ENCODE measurements at places on chromosomes 16 and 17.

GRCh38 chr17:82882715-82883418 lies 43.0 kb upstream of the ZNF750 start:
- DNase-seq, result no peak

- no peak for DNase-seq
Measured at GRCh38 chr17:63452962-63453551, 7.0 kb upstream of the CYB561 start.

GRCh38 chr16:84356591-84357116 lies 11.7 kb upstream of the ATP2C2 start:
- no peak for DNase-seq

DNA sequence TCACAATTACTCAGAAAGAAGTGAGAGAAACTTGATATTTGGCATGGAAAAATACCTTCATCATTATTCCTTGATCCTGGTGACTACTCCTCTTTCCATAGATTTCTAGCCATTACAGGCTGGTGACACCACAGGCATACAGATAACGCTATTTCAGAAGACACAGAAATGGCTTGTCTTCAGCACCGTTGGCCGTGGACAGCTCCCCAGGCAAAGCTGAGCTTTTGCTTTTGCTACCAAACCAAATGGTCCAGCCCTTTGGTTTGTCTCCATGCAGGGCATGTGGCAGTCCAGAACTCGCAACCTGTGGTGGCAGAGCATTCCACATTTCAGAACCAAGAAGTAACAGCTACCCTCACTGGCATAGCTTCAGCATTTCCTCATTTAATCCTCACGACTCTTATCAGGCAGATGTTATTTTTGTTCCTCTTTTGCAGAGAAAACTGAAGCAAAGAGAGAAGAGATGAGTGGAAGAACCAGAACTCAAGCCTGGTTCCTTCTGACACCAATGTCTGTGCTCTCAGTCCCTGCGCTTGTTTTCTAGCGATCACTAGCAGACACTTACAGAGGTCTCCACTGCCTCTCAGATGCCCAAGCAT lies 55.5 kb downstream of the HS3ST4 start:
- no peak for DNase-seq

GRCh38 chr17:49926886-49927285 lies 42.1 kb upstream of the DLX4 start:
- peak; percentile 3 for DNase-seq

GRCh38 chr17:70137451-70138230 lies 31.7 kb upstream of the KCNJ2 start:
- DNase-seq, result peak; percentile 88

DNA sequence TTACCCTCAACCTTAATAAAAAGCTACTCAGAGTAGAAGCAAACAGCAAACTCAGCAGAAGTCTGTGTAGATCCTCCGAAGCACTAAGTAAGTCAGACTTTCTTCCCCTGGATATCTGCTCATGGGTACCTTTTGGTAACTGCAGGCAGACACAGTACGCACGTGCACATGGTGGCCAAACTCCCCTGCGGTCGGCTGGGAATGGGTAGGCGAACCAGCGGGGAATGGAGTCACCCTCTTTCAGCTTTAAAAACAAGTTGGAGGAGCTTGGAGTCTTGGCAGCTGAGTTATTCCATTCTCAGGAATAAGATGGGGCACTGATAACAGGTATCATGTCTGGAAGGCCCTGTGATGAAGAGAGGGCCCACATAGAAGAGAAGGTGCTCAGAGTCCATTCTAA lies 16.3 kb downstream of the CYB561 start:
- no peak for DNase-seq

DNA sequence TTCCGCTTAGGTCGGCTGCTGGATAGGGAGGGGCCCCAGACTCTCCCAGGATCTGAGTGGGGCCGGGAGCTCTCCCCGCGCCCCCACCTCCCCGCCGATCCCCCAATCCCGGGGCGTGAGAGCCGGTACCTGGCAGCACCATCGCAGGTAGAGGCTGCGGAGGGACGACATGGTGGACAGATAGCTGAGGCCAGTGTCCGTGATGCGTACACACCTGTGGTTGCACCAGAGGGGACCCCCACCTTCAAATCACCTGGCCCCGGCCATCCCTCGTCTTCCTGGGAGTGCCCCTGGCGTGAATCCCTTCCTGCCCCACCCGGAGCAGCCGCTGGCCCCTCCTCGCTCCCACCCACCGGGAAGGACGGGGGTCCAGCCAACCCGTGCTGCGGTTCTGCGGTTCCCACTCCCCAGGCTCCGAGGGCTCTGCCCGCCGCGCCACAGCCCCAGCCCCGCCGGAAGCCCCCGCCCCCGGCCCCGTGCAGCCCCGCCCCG lies 4.7 kb upstream of the WDR24 start:
- no peak for DNase-seq

DNA sequence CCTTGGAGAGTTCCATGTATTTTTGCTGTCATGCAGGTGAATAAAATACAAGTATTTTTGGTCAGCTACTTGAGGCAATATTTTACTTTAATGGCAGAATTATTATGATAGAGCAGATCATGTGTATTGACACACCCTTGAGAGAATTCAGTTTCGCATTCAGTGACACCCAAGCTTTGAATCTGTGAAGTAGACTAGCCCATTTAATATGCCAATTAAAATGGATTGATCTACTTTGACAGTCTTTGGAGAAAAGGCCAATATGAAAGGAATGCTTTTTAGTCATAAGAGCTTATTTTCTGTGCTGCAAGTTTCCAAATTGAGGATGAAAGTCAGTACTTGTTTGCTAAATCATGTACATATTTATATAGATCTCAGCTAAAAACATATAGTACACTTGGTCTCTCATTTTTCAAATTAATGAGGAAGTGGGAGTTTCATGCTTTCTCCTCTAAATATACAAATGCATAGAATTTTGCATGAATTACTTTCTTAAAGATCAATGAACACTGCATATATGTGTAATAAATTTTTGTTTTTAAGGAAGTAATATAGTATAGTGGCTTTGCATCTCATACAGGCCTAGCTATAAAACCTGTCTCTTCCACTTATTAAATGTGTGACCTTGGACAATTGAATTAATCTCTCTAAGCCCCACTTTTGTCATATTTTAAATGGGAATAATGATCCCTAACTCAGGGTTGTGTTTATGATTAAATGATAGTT lies 161.5 kb downstream of the PHKB start:
- no peak for DNase-seq

DNA sequence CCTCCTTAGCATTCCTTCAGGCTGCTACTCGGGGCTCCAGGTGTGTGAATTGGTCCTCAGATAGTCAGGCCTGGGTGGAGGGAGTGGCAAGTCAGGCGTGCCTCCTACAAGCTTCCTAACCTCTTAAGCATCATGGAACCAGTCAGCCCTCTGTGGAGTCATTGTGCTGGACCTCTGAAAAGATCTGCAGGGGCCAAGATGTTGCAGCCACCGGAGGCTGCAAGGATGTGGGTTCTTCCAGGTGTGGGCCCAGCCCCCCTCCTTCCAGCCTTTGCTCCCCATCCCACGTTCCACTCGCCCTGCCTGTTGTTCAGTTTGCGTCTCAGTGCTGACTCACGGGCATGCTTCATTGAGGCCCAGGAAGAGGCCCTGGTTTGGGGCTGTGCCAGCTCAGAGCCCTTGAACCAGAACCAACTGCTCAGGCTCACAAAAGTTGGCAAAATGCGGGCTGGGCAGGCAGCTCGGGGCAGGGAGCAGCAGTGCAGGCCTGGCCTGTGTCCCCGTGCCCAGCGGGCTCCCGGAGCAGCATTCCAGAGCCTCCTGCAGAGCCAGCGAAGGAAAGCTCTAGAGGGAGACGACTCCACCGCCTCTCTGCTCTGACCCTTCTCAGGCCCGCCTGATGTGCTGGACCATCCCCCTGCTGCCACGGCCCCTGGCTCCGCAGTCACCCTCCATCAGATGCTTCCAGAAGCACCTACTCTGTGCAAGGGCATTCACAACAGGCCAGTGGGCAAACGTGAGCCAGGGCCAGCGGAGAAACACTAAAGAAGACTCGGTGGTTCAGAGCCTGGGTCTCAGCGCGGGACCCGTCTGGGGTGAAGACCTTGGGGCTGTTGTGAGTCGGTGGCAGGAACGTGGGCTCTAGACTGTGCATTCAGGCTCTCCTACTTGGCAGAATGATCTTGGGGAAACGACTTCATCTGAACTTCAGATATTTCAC lies 7.5 kb downstream of the LDHD start:
- peak; percentile 72 for DNase-seq

GRCh38 chr17:82985973-82986372 lies 93.4 kb upstream of the METRNL start:
- DNase-seq, result no peak

DNA sequence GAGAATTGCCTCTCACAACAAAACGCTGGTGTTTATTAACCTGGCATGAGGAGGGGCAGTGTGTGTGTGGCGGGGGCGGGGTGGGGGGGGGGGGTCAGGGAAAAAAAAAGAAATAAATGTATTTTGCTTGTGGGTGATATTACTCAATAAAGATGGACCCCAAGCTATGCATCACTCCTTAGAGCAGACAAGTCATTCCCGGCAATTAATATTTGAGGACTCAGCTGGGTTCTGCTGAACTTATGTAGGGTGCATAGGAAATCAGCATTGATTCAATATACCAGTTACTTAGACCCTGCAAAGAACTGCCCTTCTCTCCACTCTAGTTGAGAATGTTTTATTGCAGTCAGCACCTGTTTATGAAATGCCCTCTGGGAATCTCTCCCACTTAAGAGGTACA lies 206.2 kb upstream of the MAF start:
- no peak for DNase-seq

DNA sequence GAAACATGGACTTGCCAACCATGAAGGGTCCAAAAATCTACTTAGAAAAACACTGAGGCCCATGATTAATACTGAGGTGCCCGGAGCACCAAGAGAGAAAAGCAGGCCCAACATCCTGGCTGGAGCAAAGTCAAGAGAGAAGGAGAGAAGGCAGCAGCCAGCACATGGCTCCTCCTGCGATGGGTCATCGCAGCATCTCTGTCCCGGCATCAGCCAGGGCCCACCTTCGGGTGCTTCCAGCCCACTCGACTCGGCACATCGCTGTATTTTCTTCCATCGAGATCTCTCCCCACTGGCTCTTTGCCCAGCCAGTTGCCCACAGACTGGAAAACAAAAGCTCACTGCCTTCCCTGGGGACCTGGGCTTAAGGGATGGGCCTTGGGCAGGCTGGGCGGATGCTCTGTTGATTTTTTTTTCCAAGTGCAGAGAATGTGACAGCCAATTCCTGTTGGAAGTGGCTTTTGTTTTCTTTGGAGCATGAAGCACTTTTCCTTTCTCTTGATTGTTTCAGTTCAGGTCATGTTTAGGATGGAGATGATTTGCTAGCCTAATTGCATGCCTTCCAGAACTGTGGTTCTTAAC lies 58.1 kb downstream of the CYB5B start:
- peak; percentile 66 for DNase-seq

- no peak for DNase-seq
Measured at GRCh38 chr16:30482366-30482765, 9.8 kb downstream of the ITGAL start.

- DNase-seq, result no peak
Measured at GRCh38 chr17:77206158-77206956, 65.6 kb downstream of the SEC14L1 start.

DNA sequence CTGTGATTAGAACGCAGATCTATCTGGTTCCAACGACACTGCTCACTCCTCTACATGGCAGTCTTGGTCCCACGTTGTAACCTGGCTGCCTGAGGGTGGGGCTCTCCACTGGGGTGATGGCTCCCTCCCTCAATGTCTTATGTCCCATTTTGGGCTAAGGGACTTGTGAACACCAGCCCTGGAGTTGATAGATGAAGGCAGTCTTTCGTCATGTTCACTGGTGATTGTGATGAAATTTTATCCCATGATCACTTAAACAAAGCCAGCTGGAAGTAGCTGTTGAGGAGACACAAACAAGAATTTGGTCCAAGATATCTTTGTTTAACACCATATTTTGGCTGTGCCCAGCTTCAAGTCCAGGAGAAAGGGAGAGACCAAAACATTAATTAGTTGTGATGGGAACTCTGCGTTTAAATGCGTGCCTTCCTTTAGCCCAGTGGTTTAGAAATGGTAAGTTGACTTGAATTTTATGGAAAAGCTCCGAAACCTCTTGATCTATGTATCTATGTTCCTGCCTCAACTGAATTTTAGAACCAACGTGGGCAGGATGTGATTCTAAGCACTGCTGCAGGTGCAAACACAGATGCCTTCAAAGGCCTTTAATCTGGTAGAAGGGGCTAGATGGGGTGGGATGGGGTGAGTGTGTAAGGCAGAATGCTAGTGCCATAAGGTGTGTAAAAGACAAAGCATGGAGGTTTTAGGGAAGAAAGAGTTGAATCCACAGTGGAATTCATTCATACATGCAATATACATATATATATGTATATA lies 186.8 kb upstream of the IRX3 start:
- peak; percentile 10 for DNase-seq

DNA sequence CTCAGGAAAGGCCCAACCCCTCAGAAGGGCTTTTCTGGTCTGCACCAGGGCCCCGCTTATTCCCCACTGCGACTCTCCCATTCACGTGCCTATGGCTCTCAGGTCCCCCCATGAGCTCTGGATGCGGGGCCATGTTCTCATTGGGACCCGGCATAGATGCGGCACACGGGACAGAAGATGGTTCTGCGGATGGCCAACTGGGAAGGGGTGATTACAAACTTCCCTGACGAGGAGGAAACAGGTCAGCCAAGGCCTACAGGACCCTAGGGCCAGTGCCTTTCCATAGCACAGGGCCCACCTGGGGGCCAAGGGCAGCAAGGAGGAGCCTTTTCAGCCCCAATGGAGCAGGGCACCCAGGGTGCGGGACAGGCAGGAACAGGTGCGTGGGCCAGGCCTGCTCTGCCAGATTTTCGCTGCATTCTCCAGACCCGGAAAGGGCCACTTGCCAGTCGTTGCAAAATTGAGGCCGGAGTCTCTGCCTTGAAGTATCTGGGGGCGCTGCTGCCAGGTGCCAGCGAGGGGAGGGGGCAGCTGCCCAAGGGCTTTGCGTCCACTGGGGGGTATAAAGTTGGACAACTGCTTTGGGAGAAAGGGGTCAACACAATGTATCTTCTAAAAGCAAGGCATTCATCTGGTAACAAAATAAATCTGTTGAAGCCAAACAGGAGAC lies 20.5 kb downstream of the SLC7A5 start:
- DNase-seq, result no peak

GRCh38 chr17:19305256-19305655 lies 57.3 kb downstream of the B9D1 start:
- no peak for DNase-seq

GRCh38 chr17:27721797-27722196 lies 78.5 kb downstream of the NOS2 start:
- DNase-seq, result no peak

GRCh38 chr17:78667741-78668640 lies 90.8 kb upstream of the DNAH17 start:
- no peak for DNase-seq

GRCh38 chr16:51569203-51569931 lies 418.3 kb upstream of the SALL1 start:
- DNase-seq, result no peak

GRCh38 chr17:64638552-64639203 lies 23.4 kb downstream of the SMURF2 start:
- DNase-seq, result no peak

Data from AG09319 (cell line).